ENCODE measurements at places on chromosomes 16 and 17.

GRCh38 chr17:36613155-36613554 lies 11.8 kb downstream of the MRM1 start:
- no peak for DNase-seq

DNA sequence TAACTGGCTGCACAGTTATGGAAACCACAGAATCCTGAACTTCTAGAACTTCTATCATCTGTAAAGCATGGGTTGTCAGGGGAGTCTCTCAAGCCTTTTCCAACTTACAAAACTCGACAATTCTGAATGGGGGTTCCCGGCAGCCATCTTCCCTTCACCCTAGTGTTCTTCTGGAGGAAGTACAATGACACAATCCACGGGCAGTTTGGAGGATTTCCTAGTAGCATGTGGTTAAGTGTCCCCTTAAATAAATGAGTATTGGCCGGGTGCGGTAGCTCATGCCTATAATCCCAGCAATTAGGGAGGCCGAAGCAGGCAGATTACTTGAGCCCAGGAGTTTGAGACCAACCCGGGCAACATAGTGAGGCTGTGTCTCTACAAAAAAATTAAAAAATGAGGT lies 2.1 kb downstream of the SLC16A6 start:
- no peak for DNase-seq

- DNase-seq, result no peak
These were observed 13.7 kb downstream of the ALOX12B start for GRCh38 chr17:8073627-8074484.

DNA sequence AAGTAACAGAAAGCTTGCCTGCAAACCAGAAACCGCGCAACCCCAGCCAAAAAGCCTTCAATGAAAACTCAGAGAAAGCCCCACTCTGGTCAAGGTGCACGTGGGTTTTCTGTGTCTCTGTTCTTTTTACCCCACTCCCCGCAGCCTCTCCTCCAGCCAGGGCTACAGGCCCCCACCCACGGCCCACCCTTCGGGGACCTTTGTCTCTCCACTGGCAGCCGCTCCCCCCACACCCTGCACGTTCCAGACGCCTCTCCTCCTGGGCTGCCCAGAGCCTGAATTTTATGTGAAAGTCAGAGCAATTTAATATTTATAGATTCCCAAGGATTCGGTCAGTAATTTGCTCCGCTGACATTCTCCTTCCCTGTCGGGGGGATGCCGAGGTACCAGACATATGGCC lies 24.2 kb downstream of the MRM3 start:
- DNase-seq, result no peak

- no peak for DNase-seq
These were observed 39.2 kb upstream of the MAF start for GRCh38 chr16:79639576-79640311.

- no peak for DNase-seq
These were observed 3.9 kb downstream of the TRPV2 start for GRCh38 chr17:16419074-16419928.

DNA sequence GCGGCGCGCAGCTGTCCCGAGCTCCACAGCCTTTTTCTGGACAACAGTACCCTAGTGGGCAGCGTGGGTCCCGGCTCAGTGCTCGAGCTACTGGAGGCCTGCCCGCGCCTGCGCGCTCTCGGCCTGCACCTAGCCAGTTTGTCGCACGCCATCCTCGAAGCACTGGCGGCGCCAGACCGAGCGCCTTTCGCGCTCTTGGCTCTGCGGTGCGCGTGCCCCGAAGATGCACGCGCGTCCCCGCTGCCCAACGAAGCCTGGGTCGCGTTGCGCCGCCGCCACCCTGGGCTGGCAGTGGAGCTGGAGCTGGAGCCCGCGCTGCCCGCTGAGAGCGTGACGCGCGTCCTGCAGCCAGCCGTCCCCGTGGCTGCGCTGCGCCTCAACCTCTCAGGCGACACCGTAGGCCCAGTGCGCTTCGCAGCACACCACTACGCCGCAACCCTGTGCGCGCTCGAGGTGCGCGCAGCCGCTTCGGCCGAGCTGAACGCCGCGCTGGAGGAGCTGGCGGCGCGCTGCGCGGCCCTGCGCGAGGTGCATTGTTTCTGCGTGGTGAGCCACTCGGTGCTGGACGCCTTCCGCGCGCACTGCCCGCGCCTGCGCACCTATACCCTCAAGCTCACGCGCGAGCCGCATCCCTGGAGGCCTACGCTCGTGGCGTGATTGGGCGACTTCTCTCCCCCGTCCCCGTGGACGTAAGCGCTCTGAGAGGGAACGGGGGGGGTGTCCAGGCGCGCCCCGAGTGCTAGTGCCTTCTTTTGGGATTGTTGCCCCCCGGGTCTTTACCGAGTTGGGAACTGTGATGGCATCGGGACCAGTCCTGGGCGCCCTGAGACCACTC lies 1.2 kb upstream of the HSF4 start:
- no peak for DNase-seq

DNA sequence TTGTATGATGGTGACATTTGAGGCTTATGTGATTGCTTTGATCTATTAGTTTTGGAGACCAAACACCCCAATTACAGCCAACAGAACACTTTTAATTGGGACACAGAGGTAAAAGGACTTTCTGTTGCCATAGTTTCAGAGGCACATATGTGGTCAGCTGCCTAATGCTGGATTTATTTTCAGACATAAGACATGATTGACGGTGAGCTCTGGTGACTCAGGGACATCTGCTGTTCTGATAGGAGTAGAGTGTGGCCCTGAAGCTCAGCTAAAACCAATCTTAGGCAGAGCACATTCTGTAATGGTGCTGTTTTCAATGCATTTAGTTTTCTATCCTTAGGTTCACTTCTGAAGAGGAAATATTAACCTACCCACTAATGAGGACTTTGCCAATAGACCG lies 247.1 kb downstream of the UTP18 start:
- DNase-seq, result peak; percentile 29

GRCh38 chr17:19747829-19748806 lies at the start of gene ALDH3A1:
Gene ALDH3A1 (minus strand): TSS chr17:19748298. CDS start chr17:19745129, 3,169 bp downstream.
- DNase-seq, result no peak

DNA sequence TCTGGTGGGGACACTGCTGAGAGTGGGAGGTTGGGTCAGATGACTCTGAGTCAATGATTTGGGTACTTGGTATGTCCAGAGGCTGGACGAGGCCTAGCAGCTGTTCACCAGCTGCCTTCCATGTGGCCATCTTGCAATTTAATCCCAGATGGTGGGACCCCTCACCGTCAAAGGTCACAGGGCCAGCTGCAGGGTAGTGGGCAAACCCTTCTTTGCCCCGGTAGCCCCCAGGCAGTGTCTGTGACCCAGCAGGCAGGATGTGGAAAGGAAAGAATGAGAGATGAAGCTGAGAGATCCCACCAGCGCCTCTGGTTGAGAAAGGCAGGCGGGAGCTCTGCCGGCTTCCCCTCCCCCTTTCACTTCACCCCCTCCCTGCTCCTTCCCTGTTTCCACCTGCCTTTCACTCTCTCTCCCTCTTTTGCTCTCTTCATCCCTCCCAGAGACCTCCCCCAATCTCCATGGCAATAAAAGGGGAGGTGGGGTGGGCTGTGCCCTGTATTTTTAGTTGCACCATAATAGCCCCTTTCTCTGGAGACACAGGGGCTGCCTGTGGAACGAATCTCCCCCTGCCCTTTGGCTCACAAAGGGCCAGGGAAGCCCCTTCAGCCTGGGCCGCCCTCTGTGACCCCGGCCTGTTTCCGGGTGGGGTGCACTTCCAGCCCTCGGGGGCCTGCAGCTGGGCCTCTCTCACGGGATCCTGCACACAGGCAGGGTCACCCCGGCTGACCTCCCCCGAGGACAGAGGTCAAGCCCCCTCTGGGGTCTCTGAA lies 20.2 kb downstream of the CDK5RAP3 start:
- DNase-seq, result no peak

GRCh38 chr16:64900517-64900916 lies 221.3 kb downstream of the CDH11 start:
- no peak for DNase-seq

DNA sequence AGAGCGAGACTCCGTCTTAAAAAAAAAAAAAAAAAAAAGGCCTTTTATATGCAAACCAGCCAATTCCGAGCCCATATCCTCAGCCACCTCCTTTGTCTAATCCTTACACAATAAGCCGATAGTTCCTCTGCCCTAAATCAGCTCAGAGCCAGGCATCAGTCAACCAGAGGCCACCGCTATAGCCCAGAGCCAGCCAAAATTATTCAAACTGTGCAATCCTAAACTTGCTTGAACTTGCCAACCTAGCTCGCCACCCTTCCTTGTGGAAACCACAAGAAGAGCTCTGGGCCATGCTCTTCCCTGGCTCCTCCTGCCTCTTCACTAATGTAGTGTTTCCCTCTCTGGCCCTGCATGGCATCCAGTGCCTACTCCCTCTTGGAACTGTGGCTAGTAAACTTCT lies 17.7 kb downstream of the ITGAL start:
- DNase-seq, result no peak

DNA sequence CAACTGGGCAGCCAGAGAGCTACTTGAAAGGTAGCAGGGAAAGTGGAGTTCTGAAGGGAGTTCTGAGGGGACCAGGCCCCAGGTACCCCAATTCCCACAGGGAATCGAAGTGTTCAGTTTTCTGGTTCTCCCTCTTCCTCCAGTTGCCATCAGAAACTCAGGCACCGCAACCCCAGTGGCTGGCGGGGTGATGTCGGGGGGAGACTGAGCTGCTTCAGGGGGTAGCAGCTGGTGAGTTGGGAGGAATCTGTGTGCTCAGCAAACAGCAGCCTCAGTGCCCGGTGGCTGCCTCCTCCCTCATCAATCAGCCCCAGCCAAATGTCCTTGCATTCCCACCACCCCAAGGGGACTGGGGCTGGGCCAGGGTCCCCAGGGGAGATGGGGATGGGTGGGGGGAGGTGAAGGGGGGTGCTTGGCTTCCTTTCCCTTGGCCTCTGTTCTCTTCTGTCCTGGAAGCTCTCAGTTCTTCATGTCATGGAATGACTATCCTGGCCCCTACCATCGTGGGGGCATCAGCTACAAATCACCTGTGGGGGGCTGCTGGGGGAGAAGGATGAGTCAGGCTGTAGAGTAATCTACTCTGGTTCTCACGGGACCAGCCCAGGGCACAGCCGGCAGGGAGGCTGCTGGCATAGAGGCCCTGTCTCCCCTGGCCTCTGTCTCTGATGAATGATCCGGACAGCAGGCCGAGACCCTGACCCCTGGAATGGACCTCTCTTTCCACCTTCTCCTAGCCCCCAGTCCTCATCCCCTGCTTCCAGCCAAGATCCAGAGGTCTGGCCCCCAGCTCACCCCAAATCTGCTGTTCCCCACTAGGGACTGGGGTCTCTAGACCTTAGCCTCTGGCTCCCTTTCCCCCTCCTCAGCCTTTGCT lies 2.6 kb upstream of the DNAH2 start:
- DNase-seq, result no peak

GRCh38 chr17:73343168-73343634 lies 31.4 kb upstream of the CDC42EP4 start:
- DNase-seq, result no peak

DNA sequence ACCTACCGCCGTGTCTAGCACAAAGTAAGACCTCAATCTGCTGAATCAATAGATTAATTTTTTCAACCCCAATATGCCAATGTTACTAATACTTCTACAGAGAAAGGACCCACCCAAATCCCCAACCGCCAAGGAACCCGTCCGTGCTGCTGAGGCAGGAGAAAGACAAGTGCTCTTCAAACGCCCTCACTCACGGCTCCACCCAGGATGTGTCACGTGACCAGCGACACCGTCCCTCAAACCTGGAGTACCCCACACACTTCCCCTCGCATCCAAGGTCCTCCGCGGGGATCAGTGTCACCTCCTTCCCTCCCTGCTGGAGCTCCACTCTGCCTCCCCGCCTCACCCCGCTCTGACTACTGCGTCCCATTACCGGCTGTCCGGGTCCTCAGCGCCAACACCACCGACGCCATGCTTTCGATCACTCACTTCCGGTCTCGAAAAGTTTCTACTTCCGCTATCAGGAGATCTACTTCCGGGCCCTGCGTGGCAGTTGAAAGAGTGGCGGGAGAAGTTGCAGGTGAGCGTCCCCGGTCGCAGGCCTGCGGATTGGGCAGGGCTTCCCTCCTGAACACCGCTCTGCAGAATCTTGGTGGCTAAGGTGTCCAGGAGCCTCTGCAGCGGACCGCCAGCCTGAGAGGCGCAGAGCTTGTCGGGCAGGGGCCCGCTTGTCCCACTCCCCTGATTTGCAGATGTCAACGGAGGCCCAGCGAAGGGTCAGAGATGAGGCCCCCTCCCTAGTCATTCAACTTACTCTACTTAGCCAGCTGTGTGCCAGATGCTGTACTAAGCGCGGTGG lies at the start of the genes EME1 and MRPL27:
Gene EME1 (plus strand): TSS at position 472 of the 799 bp plus-strand sequence. CDS start 1,980 bp downstream, outside the sequence.
Gene MRPL27 (minus strand): TSS at position 427 of the 799 bp plus-strand sequence. CDS start 14 bp downstream, at position 413.
- DNase-seq, result peak; percentile 73

GRCh38 chr17:81000334-81000630 lies 8.6 kb downstream of the CHMP6 start:
- DNase-seq, result no peak

Data from NCI-H2081 treated with DMSO at 0.1 percent for 48 hours (cell line).